Dorsolateral prefrontal cortex (tissue), 122 donors: ENCODE measurements at places on chromosomes 4 and X.

DNA sequence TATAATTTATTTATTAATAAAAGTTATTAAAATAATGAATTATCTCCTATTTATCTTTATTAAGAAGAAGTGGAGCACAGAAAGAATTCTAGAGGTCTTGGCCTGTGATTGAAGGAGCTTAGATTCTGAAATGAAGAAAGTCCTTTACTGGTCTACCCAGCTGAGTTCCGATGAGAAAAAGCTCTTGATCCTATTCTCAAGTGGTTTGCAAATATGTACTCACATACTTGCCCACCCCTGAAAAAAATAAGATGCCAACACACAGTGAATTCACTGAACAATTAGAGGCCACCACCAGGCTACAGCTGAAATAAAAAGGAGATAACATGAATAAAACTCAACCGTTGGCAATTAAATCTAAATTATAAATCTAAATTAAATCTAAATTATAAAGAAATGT, 253.4 kb downstream of the MAPK10 start:
- DNase-seq = no peak

GRCh38 chrX:25198253-25198652, 182.5 kb upstream of the ARX start:
- DNase-seq = no peak

DNA sequence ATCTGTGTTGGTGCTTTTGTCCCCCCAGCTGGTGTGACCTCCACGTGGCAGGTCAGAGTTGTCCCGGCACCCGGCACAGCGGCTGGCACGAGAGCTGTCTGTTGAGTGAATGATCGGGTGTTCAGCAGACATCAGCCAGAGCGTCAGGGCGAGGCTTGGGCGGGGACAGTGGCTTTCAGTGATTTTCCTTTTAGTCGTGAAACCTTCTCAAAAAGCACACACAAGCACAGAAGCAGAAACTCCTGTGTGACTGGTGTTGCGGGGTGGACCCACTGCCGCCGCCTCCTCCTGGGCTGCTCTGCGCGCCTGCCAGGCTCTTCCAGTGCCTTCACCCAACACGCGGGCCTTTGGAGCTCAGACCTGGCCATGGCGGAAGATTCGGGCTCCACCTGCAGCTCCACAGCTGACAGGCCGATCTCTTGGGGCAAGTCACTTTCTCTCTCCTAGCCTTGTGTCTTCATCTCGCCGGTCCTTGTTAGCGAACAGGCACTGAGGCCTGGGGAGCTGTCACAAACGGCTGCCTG, 51.4 kb upstream of the HGFAC start:
- DNase-seq = no peak

GRCh38 chrX:19566359-19567222, 51.3 kb upstream of the MAP3K15 start:
- no peak for DNase-seq

DNA sequence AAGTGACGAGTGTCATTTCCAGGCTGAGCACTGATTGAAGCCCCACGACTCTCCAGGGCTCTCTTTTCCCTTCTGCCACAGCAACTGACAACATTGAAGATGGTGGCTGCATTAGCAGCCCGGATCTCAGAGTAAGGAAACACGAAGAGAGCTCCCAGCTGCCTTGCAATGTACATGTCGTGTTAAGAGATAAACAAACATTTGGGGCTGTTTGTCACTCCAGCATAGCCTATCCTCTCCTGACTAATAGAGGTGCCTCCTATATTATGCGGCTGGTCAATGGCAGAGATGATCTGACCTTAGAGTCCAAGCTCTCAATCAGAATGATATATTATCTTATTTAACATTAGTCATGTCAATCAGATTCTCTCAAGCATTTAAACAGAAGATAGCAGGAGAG, 38.6 kb downstream of the ATXN3L start:
- no peak for DNase-seq

GRCh38 chr4:1505511-1506460, 99.5 kb upstream of the NKX1-1 start:
- peak; percentile 21 for DNase-seq

DNA sequence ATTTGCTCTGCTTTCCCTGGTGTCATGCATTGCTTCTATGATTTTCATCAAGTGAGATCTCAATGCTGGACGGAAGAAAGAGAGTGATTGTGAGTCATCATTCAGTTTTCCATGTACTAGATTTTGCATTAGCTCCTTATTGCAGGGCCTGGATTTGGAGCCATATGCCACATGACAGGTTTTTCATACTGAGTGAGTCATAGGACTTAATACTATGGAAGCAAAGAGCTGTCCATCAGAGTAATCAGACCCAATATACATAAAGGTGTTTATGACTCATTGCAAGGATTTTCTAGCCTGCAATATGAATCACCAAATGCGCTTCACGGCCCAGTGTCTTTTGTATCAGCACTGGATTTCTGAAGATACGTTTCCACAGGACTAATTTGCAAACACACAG, 11.2 kb upstream of the TFDP3 start:
- no peak for DNase-seq

DNA sequence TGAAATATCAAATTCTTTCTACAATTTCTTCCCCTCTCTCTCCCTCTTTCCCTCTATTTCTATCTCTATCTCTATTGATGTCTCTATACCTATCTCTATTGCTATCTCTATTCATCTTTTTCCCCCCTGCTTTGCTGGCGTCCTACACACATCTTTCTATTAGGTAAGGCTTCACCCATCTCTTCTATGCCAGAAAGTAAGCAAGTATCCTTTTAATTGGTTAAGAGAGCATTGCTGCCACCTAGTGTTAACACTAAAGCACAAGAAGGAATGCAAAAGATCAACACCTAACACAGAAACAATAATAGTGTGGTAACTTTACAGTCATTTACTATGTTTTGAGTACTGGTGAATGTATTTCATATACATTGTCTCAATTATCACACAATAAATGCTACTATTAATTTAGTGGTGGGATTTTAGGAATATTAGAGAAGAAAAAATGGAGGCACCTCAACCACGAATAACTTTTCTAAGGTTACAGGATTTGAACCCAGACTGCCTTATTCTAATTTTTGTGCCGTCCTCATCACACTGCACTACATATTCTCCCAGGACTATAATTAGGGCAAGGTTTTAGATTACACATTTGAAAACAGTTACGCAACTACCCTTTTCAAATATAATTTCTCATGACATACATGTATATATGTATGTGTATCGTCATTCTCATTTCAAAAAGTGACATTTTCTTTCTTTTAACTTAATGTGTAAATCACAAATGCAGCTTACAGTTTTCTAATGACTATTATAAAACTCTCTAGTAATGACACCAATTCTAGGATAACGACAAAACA, 3.7 kb upstream of the C4orf36 start:
- no peak for DNase-seq

DNA sequence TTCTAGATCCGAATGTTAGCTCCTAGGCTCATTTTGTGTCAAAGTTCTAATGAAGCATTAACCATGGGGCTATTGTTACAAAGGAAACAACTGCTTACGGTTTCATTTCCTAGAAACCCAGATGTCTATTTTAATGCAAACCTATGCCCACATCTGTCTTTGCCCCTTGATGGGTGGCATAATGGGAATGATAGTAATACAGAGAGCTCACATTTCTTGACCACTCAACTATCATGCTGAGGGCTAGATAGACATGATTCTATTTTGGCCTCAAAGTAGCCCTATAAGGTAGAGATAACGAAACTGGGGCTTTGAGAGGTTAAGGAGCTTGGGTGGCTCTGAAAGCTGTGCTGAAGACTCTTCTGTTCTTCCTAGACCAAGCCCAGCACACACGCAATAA, 1.9 kb downstream of the TLR7 start:
- DNase-seq = no peak

- DNase-seq = no peak
Measured at GRCh38 chrX:31436424-31436823, 364.6 kb upstream of the FTHL17 start.

- DNase-seq = no peak
Measured at GRCh38 chrX:131675596-131676194, 131.8 kb downstream of the OR13H1 start.

GRCh38 chr4:1809754-1810502, 16.8 kb downstream of the FGFR3 start:
- DNase-seq = peak; percentile 69

DNA sequence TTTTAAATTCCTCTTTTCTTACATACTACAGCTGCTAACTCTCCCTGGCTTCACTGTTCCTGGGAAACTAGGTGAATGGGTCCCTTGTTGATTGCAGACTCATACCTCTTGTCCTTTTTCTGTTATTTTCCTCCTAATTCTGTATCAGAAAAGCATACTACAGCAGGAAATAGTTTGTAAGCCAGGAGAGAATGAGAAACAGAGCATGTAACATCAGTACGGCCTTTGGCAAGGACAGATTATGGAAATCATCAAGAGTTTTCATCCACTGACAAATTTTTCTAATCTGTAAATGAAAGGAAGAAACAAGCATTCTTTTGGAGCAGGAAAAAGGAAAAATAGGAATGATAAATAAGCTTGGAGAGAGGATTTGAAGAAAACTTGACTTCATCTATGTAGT, 239.2 kb downstream of the ANTXR2 start:
- DNase-seq = no peak

GRCh38 chrX:14194711-14195110, 165.0 kb upstream of the GEMIN8 start:
- DNase-seq = no peak

- DNase-seq = peak; percentile 65
Measured at GRCh38 chrX:102712981-102713625, 855 bp downstream of the GPRASP2 start.
